Ovary (tissue), 10 donors: ENCODE measurements at places on chromosomes 3 and 15. TPM values are rescaled to one million over a fixed set of nuclear protein-coding genes. Genes with fewer than 3 reads are reported as not detected.

DNA sequence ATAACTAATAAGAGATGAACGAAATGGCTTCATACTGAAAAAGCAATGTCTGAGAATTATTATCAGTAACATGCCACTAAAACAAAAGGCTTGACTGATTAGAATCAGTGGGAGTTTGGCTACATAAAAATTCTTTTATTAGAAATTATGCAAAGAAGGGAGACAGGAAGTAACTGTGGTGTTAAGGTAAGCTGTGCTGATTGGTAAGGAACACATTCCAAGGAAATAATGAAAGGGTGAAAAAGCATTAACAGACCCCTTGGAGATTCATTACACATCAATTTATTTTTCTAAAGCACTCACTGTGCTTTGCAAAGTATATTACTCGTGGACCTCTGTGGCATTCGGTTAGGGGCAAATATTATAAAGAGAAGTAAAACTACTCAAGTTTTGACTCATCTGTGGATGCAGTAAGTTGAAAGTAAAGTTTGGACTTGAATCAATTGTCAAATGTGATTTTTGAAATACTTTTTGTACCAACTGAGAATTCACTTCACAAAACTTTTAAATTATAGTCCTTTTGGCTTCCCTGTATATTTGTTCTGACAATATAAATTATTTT is 176.1 kb upstream of the ZPLD1 start:
- DNase-seq, result no peak

The SLMAP gene
- 75.2 TPM for total RNA-seq

- DNase-seq, result no peak
Measured at GRCh38 chr3:61268644-61269043, 17.4 kb upstream of the FHIT start.

DNA sequence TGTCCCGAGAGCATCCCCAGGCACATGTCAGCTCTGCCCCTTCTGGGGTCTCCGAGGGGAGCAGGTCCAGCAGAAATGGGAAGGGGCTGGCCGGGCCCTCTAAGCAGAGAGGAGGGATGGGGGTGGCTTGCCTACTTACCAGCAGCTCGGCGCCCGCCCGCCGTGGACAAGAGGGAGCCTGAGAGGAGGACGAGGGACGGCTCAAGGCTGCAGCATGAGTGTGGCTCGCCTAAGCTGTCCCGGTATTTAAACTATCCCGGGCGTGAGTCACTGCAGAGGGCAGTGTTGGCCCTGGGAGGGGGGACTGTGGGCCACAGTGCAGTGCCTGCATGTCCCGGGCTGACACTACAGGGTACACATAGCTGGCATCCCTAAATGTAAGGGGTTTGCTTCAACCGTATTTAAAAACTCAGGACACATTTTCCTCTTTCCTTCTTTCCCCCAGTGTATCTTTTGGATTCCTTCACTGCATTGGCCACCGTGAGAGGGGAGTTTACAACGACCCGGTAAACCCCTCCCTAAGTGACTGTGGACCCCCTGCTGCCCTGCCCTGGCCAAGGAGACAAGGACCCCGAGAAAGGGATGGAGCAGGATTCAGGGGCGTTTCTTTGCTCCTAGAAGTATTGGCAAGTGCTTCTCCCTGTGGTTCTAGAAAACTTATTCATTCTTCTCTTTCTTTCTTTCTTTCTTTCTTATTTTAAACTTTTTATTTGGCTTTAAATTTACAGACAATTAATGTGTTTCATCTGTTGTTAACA is at the start of gene LRRC15:
TSS of gene LRRC15 (minus strand) at position 222 of the 758 bp plus-strand sequence. CDS start 8,700 bp downstream, outside the sequence.
- DNase-seq, result no peak

The HCN4 gene
- not detected for total RNA-seq

DNA sequence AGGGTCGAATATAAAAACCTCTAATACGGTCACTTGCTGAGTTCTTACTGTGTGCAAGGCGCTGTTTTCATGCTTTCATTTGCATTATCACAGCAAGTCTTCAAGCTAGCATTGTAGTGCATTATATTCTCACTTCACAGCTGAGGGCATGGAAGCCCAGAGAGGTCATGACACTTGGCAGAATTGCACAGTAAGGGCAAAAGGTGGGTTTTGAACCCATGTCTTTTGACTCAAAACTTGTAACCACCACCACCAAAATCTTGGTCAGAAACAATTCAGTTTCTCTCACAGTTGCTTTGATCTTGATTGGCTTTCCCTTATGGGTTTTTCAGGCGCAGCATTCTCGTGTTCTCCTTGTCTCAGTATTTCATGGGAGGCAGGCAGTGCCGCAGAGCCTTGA is 371.1 kb downstream of the PTPRG start:
- DNase-seq, result no peak

The ACKR2 gene
- total RNA-seq, result 0.33 TPM

DNA sequence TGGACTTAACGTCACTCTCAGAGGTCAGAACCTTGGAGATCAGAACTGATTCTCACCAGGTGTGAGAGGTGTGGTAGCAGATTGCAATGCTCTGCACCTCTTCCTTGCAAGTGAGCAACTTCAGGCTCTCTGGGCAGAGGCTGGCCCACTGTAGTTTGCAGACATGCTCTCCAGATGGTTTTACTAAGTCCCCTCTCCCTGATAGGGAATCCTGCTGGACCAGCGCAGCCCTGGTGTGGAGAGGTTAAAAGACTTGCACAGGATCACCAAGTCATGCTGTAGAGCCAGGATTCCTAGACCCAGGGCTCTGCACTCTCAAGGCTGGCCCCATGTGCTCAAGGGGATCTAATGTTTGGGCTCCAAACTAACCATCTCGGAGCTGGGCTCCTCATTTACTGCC is 62.2 kb downstream of the RPL39L start:
- DNase-seq, result no peak

The IGDCC3 gene
- 1.2 TPM for total RNA-seq

DNA sequence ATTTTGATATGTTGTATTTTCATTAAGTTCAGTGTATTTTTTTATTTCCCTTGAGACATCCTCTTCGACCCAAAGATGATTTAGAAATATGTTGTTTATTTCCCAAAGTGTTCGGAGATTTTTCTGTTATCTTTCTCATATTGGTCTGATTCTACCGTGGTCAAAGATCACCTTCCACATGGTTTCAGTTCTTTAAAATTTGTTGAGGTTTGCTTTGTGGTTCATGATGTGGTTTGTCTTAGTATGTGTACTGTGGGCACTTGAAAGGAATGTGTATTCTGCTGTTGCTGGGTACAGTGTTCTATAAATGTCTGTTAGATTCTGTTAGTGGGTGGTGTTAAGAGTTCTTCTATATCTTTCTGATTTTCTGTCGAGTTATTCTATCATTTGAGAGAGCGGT is 103.4 kb upstream of the FHIT start:
- no peak for DNase-seq

GRCh38 chr3:27521179-27521871 is 37.1 kb upstream of the SLC4A7 start:
- DNase-seq, result no peak

The SERINC4 gene
- not detected for total RNA-seq

- DNase-seq, result no peak
Measured at GRCh38 chr3:83928903-83929302, 1029.9 kb upstream of the CADM2 start.

DNA sequence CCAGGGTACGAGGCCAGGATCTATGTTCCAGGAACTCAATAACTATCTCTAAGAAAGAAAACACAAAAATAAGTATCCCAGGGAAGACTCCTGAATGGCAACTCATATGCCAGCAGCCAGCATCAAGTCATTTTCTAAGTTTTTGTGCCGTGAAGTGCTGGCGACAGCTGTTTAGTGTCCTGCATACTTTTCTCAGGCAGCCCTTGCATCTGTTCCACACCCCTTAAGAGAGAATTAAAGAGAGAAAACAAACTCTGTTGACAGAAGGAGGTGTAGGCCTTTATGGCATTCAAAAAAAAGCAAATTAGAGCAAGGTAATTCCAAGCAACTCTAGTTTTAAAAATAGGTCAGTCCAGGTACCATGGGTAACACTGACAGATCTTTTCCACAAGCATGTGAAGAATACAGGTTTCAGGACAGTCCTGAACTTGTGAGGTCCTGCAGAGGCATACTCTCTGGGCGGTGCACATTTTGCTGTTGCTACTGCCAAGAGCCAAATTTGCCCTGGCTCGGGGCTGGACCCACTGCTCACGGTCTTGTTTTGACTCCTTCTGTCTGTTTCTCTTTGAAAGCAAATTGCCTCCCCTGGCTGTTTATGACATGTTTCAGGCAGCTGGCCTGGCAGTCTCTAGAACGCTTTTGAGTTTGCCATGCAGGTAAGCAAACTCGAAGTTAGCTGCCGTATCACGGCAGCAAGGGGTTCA is 252.1 kb upstream of the ADAMTS9 start:
- DNase-seq, result no peak

DNA sequence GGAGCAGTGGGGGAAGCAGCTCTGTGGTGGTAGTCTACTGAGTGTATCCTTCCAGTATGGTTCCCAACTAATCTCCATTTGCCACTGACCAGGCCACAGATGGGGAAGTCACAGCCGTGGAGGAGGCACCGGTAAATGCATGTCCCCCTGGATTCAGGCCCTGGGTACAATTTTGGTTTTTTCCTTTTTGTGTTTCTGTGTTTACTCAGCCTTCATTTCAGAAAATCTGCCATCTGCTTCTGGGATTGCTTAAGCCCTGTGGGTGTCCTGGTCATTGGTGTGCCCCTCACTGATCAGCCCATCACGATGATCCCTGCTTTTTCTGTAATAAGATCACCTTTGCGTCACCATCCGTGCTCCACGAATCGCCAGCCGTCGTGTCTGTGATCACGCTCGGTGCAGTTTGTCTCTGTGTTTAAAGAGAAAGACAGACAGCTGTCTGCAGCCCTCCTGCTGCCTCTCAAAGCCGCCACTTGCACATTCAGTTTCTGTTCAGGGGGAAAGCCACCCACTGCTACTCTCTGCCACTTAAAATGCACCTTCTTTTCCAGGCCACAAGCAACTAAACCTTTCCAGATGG is 68.9 kb downstream of the DNASE1L3 start:
- DNase-seq, result no peak

GRCh38 chr15:83164771-83165404 is 42.7 kb downstream of the HDGFL3 start:
- DNase-seq, result no peak

The C3orf80 gene
- total RNA-seq, result 0.32 TPM

The OR5K2 gene
- not detected for total RNA-seq

The CCR8 gene
- not detected for total RNA-seq

The IGSF11 gene
- 15.1 TPM for total RNA-seq
